ENCODE measurements at places on chromosomes 6 and 20.

- DNase-seq, result peak; percentile 99
These were observed at the start of gene RNF5 for GRCh38 chr6:32177788-32178546. Gene RNF5, plus strand, starts transcription at chr6:32178405. Its CDS starts 107 bp downstream, at chr6:32178512.

GRCh38 chr6:43223175-43223574 lies 6.1 kb downstream of the DNPH1 start:
- DNase-seq, result no peak

- no peak for DNase-seq
These were observed 28.0 kb upstream of the SLC17A3 start for GRCh38 chr6:25902071-25902470.

DNA sequence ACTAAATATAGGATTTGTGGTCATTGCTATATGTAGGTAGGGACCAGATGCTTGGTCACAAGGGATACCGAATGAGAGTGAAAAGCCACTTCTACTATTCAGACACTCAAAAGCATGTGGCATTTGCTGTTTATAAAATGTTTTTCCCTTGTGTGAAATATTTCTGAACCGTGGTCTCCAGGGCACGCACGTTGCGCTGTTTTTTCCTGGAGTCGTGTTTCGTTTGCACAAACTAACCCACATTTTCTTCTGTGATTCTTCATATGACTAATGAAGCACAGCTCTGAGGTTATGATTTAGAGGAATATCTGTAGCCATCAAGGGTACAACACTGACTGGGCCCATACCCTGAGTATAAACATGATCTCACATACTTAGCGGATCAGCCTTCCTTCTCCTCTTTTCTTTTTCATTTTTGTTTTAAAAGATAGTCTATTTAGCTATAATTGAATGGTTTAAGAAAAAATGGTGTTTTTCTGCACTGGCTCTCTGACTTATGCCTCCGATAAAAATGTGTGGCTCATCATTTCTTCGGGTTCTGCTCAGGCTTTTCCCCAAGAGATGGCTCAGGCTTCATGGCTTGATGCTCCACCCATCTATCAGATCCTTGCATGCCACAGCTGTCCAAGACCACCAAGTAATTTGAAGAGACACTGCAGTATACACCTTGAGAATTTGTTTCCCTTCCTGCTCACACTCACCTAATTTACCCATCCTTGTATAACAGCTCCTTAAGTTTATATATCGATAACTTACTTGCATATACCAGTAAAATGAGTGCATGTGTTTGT lies 59.9 kb upstream of the HBS1L start:
- peak; percentile 59 for DNase-seq

GRCh38 chr6:13045676-13046075 lies 282.7 kb downstream of the TBC1D7 start:
- no peak for DNase-seq

- no peak for DNase-seq
These were observed 18.2 kb upstream of the KIAA1755 start for GRCh38 chr20:38278763-38279162.

DNA sequence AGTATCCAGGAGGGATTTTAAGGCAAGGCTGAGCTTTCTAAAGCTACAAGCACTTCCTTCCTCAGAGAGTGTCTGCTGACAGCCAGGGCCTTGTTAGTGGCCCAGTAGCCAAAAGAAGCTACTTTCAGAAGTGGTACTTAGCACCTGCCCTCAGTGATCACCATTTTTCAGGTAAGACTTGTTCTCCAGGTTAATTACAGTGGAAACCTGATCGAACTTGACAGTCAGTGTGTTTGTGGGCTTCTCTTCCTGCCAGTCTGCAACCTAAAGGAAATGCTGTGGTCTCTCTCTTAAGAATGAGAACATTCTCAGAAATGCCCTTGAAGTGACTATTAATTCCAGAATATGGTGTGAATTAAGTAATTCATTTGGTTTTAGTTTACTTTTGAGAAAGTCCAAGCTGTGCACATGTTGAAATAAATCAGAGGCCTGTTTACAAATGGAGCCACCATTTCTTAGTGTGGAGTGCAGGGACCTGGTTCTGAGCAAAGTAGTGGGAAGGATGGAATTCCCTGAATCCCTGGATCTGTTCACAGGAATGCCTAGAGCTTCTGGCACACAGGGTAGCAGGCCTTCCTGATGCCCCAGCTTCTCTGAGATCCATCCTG lies 185.3 kb upstream of the AGPAT4 start:
- no peak for DNase-seq

DNA sequence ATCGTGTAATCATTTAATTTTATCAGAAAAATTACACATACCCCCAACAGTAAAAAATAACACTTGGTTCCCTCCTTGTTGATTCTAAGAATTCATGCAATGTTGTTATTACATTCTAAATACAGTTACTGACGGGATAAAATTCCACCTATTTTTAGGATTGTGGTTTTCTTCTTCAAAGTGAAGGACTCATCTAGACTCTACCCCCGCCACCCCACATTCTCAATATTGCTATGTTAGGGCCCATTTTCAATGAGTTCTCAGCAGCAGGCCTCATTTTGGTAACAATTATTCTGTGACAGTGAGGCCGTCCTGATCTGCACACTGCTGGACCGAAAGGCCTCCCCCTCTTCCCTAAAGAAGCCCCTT lies 43.5 kb downstream of the PREX1 start:
- no peak for DNase-seq

- no peak for DNase-seq
These were observed 10.0 kb downstream of the SGK1 start for GRCh38 chr6:134307870-134308269.

GRCh38 chr6:121544691-121545090 lies 109.2 kb downstream of the GJA1 start:
- no peak for DNase-seq

DNA sequence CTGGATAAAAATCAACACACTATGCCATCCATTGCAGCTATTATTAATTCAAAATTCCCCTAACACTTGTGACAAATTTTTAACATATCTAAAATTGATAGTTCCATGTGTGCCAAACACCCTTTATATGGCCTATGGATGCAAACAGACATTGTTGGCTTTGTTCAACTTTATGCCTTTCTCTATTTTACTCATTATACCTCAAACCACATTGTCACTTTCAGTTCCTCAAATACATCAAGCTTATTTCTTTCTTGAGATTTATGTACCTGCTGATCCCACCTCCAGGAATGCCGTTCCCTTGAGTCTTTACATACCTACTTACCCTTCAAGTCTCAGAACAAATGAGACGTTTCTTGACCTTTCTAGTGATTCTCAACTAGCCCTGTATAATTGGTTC lies 193.5 kb upstream of the PLN start:
- no peak for DNase-seq

DNA sequence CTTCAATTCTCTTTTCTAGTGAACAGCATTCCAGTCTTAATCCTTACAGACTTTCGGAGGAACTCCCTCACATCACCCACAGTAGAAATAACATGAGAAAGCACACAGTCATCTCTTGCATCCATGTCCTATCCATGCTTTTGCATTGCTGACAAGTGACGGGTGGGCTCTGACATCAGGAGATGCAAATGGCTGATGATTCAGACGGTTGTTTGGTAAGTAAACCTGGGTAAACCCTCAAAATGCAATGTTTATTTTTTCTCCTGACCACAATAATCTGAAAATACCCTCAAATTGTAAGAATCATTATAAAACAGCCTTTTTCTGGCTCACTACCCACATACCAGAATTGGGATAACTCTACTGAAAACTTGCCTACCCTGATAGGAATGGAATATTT lies 792.0 kb downstream of the MAFB start:
- DNase-seq, result no peak

DNA sequence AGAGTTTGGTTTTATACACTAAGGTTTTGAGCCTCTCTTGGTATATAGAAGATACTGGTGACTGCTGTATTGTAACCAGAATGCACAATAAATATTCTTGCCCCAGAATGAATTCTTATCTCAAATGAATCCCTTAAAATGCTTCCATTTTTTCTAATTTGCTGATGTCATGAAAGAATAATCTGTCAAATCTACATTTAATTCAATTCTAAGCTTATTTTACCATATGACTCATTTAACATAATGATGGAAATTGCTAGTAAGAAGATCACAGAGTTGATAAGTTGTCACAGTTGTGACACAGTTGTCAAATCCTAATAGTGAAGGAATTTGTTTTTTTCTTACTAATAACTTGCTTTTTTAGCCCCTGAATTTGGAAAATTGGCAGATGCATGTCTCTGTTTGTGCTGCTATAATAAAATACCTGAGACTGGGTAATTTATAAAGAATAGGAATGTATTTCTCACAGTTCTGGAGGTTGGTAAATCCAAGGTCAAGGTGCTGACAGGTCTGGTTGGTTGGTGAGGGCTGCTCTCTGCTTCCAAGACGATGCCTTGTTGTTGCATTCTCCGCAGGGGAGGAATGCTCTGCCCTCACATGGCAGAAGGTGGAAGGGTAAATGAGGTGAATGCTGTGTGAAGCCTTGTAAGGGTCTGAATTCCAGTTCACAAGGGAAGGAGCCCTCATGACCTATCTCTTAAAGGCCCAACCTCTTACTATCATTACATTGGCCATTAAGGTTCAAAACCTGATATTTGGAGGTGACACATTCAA lies 4.7 kb downstream of the ECT2L start:
- no peak for DNase-seq

DNA sequence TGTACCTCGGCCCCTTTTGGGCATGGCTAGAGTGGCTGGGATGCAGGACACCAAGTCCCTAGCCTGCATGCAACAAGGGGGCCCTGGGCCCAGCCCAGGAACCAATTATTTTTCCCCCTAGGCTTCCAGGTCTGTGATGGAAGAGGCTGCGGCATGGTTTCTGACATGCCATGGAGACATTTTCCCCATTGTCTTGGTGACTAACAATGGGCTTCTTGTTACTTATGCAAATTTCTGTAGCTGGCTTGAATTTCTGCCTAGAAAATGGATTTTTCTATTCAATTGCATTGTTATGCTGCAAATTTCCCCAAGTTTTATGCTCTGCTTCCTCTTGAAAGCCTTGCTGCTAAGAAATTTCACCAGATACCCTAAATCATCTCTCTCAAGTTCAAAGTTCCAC lies 1269.6 kb upstream of the CITED2 start:
- no peak for DNase-seq

GRCh38 chr20:64041781-64042053 lies 5.7 kb downstream of the C20orf204 start:
- DNase-seq, result no peak

- DNase-seq, result no peak
These were observed 74.2 kb upstream of the DSP start for GRCh38 chr6:7467007-7467897.

DNA sequence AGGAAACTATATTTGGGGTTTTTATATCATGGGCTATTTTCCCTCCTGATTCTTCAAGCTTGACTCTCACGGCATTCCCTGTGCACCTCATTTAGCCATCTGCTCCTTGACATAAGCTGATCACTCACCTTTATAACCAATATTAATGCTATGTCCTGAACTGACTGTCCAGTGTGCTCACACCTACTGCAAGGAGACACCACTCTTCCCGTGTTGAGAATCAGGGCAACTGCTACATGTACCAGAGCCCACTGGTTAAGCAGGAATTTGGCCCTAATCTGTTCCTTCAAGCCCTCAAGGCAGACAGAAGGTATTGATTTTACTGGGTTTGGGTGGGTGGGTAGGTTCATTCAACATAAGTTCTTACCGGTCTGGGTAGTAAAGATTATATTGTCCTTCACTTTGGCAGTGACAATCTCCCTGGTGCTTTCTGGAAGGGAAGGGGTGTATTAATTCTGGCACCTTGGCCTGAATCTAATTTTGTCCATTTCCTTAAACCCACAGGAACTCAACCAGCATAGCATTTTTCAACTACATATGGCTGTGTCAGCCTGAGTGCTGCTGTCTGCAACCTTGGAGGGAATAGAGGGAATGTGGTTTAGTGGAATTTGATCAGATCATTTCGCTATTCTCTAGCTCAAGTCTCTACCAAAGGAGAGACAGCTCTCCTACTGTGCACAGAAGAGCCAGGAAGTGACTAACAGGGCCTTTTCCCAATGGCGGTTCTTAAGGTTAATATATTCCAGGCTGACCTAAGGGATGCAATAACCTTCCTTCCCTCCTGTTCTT lies 293.2 kb downstream of the BTBD9 start:
- DNase-seq, result no peak

GRCh38 chr6:72733045-72733444 lies 111.2 kb downstream of the KCNQ5 start:
- no peak for DNase-seq

DNA sequence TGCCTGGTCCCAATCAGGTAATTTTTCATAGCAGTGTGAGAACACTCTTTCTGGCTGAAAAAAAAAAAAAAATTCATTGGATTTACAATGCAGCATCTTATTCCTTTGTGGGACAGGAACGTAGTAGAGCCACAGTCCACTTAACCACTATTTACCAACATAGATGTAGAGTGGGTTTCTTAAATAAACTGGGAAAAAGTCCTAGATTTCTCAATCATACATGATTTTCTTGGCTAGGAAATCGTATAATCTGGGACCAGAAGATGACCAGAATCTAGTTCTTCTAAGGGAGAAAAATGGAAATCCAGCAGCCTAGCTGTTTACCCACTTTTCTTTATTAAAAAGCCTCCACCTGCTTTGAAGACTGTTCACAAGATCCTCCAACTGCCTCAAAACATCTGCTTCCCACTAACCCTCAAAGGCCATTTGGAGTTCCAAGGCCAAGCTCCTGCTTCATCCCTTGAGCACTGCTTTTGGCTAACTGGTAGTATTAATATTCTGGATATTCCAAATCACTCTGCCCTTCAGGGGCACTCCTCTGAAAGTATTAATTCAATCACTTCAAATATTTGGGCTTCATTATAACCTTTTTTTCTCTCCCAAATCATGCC lies 70.4 kb downstream of the FYN start:
- no peak for DNase-seq

- no peak for DNase-seq
These were observed 68.9 kb downstream of the TULP4 start for GRCh38 chr6:158381214-158381613.

- DNase-seq, result no peak
These were observed 97.5 kb downstream of the FOXO3 start for GRCh38 chr6:108658174-108658573.

DNA sequence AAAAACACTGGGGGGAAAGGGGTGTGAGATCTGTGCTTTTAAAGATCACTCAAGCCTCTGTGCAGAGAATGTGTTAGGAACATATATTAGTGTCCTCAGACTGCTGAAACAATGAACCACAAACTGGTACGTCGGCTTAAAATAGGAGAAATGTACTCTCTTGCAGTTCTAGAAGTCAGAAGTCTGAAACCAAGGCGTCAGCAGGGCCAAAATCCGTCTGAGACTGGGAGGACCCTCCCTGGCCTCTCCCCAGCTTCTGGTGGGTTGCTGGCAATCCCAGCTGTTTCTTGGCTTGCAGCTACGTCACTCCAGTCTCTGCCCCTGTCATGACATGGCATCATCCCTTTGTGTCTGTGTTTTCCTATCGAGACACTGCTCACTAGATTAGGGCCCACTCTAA lies 3.9 kb downstream of the CDH26 start:
- no peak for DNase-seq

DNA sequence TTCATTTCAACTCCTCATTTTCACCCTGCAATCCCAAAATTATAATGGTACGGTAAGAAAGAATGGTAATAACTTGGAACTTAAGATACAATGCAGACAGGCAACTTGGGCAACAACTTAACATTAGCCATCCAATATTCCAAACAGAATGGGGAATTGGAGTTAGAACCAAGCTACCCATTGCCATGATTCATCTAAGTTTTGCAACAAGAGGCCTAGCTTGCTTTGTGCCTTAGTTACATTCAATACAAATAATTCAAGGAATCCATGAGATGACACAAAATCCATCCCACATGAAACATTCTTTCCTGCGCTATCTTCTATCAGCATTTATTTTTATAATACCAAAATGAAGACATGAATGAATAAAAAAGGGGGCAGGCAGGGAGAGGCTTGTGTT lies 28.4 kb downstream of the DCDC2 start:
- no peak for DNase-seq

GRCh38 chr6:22457996-22458395 lies 111.4 kb upstream of the HDGFL1 start:
- no peak for DNase-seq

All from activated CD4-positive, alpha-beta T cell treated with anti-CD3 and anti-CD28 coated beads, Interleukin-2, amount 10 ng/mL, durations not matched to agents 7 days and 5 days (primary cell).